ENCODE measurements at places on chromosomes 1 and 21.

DNA sequence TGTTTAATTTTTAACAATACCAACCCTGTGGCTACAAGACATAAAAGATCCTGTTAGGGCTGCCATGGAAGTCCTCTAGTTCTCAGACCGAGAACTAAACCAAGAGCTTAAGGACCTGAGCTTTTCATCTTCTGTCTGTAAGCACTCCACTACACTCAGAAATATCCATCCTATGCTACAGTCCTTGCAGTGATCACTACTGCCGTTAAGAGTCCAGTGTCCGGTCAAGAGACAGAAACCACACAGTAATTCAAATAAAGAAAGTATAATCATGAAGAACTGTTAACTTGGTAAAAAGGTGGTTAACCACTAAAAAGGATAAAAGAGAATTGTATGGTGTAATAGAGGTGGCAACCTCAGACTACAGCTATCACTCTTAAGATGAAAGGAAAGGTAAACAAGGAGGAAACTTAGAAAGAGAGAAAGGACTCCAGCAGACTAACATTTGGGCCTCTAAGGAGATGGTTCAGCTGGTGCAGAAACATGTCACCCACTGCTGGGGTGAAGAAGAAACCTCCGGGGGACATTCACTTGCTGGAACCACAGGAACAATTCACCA lies 22.1 kb upstream of the PRDX6 start:
- DNase-seq = no peak

DNA sequence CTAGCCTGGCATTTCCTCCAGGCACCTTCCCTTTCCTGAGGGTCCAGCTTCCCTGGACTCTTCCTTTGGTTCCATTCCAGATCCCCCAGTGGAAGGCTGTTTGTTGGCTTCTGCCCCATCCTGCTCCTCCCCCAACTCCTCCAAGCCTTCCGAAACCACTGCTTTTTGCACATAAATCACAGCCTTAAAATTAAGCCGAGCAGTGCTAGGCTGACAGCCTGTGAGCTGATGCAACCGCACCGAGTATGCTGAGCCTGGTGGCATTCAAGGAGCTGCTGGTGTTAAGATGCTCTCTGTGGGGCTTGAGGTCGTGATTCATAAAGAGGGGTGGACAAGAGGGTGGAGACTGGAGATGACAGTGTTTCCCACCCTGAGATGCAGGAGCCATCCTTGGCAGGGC lies 266.6 kb upstream of the C1orf174 start:
- DNase-seq = no peak

DNA sequence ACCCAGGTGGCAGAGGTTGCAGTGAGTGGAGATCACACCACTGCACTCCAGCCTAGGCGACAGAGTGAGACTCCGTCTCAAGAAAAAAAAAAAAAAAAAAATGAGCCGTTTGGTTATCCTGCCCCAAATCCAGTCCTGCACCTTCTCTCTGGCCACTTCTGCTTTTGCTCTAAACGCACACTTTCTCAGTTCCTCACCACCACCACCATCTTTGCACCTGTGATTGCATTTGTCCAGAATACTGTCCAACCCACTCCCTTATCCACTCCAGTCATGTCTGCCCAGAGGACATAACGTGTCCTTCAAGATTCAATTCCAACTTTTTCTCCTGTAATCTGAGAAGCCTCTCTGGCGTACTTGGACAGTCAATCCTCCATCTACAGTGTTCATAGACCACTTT lies 2.2 kb upstream of the NEK2 start:
- DNase-seq = no peak

DNA sequence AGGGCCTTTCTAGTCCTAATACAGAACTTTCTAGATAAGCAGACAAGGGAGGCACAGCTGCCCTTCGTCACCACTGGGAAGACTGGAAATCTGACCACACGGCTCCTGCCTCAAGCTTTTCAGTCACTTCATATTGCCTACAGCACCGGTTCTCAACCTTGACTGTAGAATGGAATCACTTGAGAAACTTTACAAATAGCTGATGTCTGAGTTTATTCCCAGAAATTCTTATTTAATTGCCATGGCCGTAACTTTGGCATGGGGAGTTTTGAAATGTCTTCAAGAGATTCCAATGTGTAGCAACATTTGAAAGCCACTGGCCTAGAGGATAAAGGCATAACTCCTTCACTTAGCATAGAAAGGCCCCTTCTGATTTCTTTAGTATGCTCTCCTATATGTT lies 42.4 kb upstream of the STMN1 start:
- no peak for DNase-seq

DNA sequence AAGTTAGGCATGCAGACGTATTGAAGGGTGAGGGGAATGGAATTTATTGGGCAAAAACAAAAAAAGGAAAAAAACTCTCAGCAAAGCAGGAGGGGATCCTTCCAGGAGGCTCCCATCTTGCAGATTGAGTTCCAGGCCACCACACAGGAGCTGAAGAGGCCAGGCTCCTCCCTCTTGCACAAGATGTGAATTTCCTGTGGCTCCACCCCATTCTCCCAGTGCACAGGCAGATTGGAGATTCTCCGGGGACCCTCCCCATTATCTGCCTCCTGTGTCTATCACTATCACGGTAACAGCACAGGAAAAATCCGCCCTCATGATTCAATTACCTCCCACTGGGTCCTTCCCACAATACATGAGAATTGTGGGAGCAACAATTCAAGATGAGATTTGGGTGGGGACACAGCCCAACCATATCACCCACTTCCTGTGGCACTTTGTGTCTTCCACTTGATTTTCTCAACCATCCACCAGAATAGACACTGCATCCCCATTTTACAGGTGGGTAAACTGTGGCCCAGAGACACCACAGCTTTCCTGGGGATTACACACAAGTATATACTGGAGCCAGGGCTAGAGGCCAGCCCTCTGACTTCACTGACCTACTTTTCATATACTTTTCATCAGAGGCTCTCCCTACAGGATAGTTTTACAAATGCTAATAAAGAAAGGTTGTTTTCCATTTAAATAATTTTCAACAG lies 18.9 kb upstream of the COL6A1 start:
- DNase-seq = no peak

GRCh38 chr1:7343882-7344281 lies 427.2 kb upstream of the VAMP3 start:
- DNase-seq = no peak

DNA sequence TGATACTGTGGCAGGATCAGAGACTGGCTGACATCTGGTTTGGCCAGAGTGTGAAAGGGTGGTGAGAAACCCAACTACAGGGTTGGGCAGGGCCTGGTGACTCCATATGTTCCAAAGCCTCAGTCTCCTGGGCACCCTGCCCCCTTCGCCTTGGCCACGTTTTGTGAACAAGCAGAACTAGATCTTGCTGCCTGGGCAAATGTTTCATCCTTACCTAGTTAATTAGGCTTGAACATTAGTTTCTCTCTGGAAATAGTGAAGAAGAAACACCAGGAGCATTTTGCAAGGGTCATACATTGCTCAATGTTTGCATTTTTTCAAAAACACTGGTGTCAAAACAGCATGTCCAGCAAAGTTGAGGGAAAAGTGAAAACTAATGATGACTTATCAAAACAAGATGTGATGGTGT lies 60.5 kb downstream of the MAP3K7CL start:
- DNase-seq = no peak

GRCh38 chr1:143699731-143700130 lies 272.1 kb downstream of the FAM72C start:
- DNase-seq = no peak

DNA sequence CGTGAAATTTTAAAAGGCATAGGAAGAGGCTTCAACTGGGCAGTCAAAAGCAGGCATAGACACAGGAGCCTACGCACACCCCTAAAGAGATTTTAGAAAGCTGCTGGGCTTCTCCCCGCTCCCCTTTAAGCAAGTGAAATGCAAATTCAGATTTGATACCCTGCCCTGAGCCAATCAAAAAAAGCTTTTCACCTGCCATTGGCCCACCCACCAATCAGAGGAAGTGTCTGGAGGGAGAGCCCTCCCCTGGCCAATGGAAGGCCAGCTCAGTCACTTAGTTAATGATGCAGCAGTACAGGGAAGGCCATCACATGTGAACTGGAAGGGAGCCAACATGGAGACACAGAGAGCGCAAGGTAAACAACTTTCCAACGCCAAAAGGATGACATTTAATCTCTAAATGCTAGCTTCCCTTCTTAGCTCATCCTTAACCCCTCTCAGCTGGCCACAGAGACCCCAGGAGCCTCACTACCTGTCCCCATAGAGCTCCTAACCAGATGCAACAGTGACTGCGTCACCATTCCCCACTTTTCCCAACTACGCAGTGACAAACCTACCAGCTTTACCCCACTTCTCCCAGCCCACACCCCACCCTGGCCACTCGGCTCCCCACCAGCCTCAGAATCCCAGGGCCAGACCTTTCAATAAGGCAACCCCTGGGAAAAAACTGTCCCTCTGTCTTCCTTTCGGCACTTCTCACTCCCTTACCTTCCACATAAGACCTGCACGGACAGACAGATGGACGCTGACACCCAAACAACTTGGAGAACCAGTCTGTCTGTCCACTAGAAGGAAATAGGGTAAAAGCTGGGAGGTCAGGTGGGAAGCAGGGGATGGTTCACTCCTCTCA lies 71.0 kb downstream of the CD46 start:
- no peak for DNase-seq

DNA sequence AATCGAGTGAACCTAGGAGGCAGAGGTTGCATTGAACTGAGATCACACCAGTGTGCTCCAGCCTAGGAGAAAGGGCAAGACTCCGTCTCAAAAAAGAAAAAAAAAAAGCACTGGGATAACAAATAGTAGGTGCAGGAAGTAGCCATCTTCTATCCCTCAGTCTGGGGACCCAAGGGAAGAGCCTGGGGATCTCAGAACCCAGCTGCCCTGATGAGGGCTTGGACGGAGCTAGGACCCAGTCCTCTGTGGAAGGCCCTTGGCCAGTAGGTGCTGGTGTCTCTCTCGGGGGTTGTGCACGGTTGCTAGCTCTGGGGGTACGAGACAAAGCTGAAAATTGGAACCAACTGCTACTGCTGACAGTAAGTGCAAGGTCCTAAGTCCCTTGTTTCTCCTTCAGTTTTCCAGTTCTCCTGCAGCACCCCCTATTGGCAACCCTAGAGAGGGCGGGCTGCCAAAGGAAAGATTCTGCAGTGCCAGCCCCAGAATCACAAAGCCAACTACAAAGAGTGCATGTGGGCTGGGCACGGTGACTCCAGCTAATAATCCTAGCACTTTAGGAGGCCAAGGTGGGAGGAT lies 57.6 kb upstream of the KIF1B start:
- peak; percentile 60 for DNase-seq

DNA sequence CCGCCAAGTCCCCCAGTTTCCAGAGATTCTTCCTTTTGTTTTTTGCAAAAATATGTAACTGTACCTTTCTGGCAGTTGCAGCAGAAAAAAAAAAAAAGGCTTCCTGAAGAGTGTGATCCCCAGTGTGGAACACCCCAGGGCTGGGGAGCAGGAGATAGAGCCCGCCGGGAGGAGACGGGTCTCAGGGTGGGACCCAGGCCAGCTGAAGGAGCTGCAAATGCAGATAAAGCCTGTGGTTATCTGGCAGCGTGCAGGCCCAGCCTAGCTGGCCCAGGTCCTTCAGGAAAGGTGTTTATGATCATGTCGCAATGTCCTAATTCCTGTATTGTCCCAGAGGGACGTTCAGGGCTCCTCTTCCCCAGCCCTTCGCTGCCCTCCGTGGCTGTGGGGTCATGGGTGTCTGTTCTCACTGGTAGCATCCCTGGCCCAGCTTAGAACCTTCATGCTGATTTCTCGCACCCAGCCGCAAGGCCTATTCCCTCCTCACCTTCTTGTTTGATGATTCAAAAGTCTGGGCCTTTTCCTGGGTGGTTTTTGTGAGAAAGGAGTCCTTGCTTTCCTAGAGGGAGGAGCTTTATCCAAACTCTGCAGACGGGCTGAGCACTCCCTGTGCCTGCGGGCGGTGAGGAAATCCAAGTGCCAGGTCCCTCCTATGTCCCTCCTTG lies 26.2 kb downstream of the RNF187 start:
- peak; percentile 28 for DNase-seq

DNA sequence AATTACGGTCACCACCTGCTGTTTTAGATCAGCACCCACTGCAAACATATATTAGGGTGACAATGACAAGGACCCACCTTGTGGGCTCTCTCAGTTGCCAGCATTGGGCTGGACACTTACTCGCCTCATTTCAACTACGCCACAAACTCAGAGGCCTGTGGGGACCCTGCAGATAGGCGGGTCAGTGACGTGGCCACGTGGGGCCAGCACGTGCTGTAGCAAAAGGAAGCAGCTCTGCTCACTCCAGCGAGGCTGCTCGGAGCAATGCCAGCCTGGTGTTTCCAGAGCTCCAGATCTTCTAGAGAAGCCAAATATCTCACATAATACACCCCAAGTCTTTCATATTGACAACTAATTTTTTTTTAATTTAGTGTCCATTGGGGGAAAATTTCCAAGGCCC lies 76.7 kb upstream of the TMEM51 start:
- no peak for DNase-seq

DNA sequence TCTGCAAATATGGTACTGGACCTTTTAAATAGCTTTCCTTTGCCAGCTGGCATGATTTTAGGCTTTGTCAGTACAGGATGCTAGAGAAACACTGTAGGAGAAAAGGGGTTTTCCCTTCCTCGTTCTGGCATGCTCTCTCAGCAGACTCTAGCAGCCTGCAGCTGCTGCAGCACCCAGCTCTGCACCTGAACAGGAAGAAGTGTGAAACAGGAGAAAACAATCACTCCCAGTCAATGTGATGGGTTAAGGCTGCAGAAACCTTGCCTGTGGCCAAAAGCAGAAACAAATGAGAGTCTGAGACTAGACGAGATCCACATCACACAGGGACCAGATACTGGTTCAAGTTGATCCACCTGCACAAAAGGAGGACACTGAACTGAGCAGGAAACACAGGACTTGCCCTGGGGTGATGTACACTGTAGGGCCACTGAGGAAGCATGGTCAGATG lies 21.2 kb downstream of the OVGP1 start:
- no peak for DNase-seq

DNA sequence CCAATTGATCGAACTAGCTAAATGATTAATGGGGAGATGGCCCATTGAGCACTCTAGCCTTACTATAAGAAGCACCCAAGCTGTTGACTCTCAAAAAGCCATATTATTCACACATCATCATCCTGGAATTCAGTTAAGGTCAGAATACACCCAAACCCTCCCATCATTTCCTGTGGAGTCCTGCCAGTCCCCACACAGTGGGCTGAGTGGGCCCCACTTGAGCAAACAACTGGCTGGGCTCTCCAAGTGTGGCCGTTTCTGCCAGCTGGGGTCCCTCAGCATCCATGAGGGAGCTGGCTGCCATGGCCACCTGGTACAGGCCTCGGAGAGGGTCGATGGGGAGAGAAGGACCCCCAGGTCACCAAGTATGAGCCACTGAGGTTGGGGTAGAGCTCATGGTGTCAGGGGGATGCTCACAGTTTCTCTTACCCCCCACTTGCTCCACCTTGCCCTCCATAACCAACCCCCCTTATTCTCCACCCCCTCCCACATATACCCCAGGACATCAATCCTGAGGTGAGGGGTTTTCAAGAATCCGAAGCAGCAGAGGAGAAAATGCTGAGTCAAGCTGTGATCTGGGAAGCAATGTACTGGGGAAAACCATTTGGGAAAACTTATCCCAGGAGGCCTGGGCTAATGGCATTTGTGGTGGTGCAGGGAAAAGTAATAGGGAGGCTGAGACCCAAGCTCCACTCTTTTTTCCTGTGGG lies 60.3 kb downstream of the UBE2T start:
- no peak for DNase-seq

- no peak for DNase-seq
Observed at GRCh38 chr21:39115576-39116235, 67.5 kb downstream of the PSMG1 start.

All from mesothelial cell of epicardium (in vitro differentiated cells).